ENCODE measurements at places on chromosomes 3 and 15. TPM values are rescaled to one million over a fixed set of nuclear protein-coding genes. Genes with fewer than 3 reads are reported as not detected.

Gene PARP3
- 18.8 TPM for total RNA-seq

Gene WWTR1
- 0.53 TPM for total RNA-seq

- no peak for DNase-seq
Observed at GRCh38 chr3:53320697-53321096, 26.6 kb downstream of the DCP1A start.

Gene CGNL1
- total RNA-seq: not detected

- no peak for DNase-seq
Observed at GRCh38 chr15:99086327-99086667, 18.6 kb upstream of the SYNM start.

DNA sequence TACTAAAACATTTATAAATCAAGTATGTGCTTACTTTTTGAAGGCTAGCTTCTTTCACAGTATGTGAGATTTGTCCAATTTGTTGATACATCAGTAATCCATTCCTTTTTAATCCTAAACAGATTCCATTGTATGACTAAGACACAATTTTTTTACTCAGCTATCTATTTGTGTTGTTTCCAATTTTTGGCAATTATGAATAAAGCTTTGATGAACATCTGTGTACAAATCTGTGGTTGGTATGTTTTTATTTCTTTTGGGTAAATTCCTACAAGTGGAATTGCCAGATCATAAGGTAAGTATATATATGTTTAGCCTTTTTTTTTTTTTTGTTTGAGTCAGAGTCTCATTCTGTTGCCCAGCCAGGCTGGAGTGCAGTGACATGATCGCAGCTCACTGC, 56.2 kb upstream of the VEPH1 start:
- DNase-seq: no peak

- DNase-seq: no peak
Observed at GRCh38 chr15:72535911-72536310, 61.8 kb downstream of the ARIH1 start.

Gene NTRK3
- total RNA-seq: not detected

- no peak for DNase-seq
Observed at GRCh38 chr3:121063628-121064027, 155.6 kb downstream of the STXBP5L start.

- no peak for DNase-seq
Observed at GRCh38 chr3:183156266-183156665, 6.3 kb downstream of the LAMP3 start.

Gene RNF13
- total RNA-seq: 31.3 TPM

- peak; percentile 75 for DNase-seq
Observed at GRCh38 chr3:196518966-196519717, 4.0 kb upstream of the SMCO1 start.

Data from activated CD8-positive, alpha-beta T cell treated with anti-CD3 and anti-CD28 coated beads, Interleukin-2, amount 10 ng/mL, durations not matched to agents 7 days and 5 days (primary cell).